Mesothelial cell of epicardium (in vitro differentiated cells): ENCODE measurements at places on chromosomes 16 and 17. TPM values are rescaled to one million over a fixed set of nuclear protein-coding genes. Genes with fewer than 3 reads are reported as not detected.

DNA sequence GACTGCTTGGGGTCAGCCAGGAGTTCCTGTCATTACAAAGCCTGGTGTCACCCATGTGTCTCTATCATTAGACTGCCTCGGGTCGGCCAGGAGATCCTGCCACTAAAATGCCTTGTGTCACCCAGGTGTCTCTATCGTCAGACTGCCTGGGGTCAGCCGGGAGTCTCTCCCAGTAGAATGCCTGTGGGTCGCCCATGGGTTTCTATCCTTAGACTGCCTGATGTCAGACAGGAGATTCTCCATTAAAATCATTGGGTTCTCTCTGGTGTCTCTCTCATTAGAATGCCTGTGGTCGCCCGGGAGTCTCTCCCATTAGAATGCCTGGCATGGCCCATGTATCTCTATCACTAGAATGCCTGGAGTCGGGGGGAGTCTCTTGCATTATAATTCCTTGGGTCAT is 2231.0 kb downstream of the TP53TG3F start:
- no peak for DNase-seq

The NBR1 gene
- 61.6 to 63.5 TPM (median 63.3 TPM) in 3 replicates for total RNA-seq

GRCh38 chr16:9188721-9189120 is 97.3 kb downstream of the HAPSTR1 start:
- no peak for DNase-seq

GRCh38 chr17:59565959-59566324 is 532 bp downstream of the DHX40 start:
- peak; percentile 39 for DNase-seq

GRCh38 chr17:10899281-10899680 is 61.4 kb upstream of the PIRT start:
- DNase-seq, result no peak

- no peak for DNase-seq
These were observed 80.8 kb downstream of the CLEC16A start for GRCh38 chr16:11025120-11025531.

The TMEM220 gene
- total RNA-seq, result 3.9 to 5.7 TPM (median 4.9 TPM) in 3 replicates

The TP53TG3 gene
- total RNA-seq, result not detected in 3 replicates

The RNF222 gene
- not detected in 3 replicates for total RNA-seq

GRCh38 chr16:73268366-73268993 is 220.6 kb upstream of the ZFHX3 start:
- no peak for DNase-seq
